ENCODE measurements at places on chromosomes 6 and 20.

DNA sequence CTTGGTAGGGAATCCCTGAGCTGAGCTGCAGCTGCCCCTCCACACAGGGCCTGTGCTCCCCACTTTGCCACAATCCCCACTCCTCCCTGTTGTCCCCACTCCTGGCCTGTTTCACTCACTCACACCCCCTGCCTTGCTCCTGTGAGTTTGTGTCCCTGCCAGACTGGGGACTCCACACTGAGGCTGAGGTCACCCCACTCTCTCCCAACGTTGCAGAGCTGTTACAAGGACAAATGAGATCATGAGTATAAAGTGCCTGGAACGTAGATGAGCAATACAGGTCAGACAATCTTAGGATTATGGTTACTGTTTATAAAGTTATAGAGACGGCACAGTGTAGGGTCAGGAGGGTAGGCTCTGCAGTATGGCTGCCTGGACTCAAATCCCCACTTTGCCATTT, 426.0 kb upstream of the SULF2 start:
- no peak for DNase-seq

DNA sequence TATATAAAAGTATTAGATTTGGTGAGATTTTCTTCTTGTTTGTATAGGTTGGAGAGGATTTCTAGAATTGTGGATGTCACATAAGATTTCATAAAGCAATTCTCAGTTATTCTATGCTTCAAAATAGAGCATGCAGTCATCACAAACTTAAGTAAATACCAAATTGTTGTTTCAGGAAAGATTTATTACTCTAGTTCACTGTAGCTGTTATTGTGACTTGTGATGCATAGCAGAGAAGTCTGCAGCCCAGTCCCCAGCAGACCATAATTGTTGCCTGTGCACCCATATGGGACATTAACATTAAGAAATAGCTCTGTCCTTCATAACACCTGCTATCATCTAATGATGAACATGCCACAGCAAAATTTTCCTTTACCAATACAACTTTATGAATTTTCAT, 228.0 kb upstream of the FAM83B start:
- no peak for DNase-seq

- DNase-seq, result peak; percentile 52
These were observed 181.2 kb upstream of the FLRT3 start for GRCh38 chr20:14518648-14519047.

GRCh38 chr6:113363048-113363798, 493.9 kb upstream of the MARCKS start:
- DNase-seq, result no peak

Data from foreskin keratinocyte (primary cell).